Muscle of leg (tissue), 16 donors: ENCODE measurements at places on chromosomes 11 and 22. TPM values are rescaled to one million over a fixed set of nuclear protein-coding genes. Genes with fewer than 3 reads are reported as not detected.

- no peaks in the 10 kb centered on the region for H3K36me3 ChIP-seq
- no peak for DNase-seq
- no peak overlapping the region for H3K27ac ChIP-seq
- peaks cover 3% of the 10 kb centered on the region for H3K27me3 ChIP-seq
- H3K4me3 ChIP-seq: no peak overlapping the region
- H3K4me1 ChIP-seq: peaks cover 30% of the 10 kb centered on the region
Observed at GRCh38 chr11:69460540-69461257, 20.8 kb upstream of the LINC01488 start.

DNA sequence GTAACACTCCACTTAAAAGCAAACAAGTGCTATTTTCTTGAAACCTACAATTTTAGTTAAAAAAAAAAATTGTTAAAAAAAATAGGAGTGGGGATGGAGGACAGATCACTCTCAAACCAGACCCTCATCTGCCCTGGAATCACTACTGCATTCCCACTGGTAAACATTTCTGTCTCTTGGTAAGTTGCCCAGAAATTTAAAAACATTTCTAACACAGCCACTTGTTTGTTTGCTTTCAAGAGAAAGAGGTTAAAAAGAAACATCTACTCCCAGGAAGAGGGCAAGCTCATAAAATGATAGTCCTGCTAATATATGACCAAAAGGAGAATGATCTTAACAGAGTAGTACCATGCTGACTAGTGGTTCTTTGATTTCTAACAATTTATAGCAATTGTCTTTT lies 83.3 kb downstream of the SGSM3 start:
- H3K4me1 ChIP-seq: peaks cover 22% of the 10 kb centered on the region
- no peak for DNase-seq
- no peak overlapping the region for H3K27ac ChIP-seq
- H3K36me3 ChIP-seq: no peaks in the 10 kb centered on the region
- no peaks in the 10 kb centered on the region for H3K27me3 ChIP-seq
- no peak overlapping the region for H3K4me3 ChIP-seq

DNA sequence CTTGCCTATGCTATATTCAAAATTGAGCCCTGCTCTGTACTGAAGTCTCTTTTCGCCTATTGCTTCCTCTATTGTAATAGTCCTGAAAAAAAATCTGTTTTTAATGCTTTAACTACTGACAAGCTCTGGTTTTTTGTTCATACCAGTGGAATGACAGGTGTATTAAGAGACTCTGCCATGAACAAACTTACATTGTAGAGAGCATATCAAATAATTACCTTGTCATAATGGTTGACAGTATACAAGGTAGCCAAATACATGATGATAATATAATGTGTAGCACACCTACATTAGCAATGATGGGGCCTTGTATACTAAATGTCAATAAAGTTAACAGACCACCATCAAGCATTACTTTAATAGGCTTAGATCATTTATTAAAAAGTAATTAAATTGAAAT lies 175.0 kb downstream of the DYNC2H1 start:
- H3K36me3 ChIP-seq: peaks cover 6% of the 10 kb centered on the region
- H3K27me3 ChIP-seq: no peaks in the 10 kb centered on the region
- no peaks in the 10 kb centered on the region for H3K4me1 ChIP-seq
- H3K4me3 ChIP-seq: no peak overlapping the region
- DNase-seq: no peak
- H3K27ac ChIP-seq: no peak overlapping the region

DNA sequence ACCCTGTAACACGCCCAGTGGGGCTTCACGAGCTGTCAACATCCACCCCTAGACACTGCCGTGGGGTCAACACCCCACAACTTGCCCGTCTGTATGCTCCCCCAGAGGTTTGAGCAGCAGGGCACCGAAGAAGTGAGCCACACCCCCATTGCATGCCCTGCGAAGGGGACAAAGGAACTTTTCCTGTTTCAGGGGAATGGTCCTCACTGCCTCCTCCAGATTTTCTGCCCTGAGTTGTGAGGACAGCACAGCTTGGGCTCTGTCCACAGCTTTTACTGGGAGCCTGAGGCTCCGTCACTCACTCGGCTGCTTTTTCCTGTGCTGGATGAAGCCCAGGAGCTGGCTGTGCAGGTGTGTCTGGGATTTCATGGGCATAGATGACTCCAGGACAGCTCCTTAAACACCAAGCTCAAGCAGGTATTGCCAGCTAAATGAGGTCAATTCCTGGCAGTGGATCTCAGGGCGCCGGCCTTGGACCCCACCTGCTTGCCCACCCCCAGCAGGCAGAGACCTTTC lies 40.2 kb upstream of the CCDC188 start:
- H3K4me1 ChIP-seq: peaks cover 7% of the 10 kb centered on the region
- no peak overlapping the region for H3K27ac ChIP-seq
- no peak overlapping the region for H3K4me3 ChIP-seq
- H3K36me3 ChIP-seq: no peaks in the 10 kb centered on the region
- peaks cover 5% of the 10 kb centered on the region for H3K27me3 ChIP-seq

DNA sequence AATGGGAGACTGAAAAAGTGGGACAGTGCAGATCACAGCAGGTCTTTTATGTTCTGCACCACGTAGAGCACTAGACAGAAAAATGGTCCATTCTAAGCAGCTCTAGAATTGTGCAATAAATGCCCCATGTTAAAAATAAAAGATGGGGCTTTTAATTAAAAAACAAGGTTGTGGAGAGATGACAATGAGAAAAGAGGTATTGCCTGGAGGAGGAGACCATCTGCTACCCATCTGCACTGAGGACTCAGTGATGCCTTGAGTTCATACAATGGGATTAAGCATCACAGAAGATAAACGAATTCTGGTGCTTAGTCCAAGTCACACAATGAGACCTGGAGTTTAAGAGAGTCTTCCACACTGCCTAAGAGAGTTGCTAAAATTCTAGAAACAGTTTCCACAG lies 73.6 kb downstream of the PAK1 start:
- H3K27ac ChIP-seq: no peak overlapping the region
- peaks cover 10% of the 10 kb centered on the region for H3K4me1 ChIP-seq
- H3K27me3 ChIP-seq: no peaks in the 10 kb centered on the region
- H3K36me3 ChIP-seq: no peaks in the 10 kb centered on the region
- no peak overlapping the region for H3K4me3 ChIP-seq

GRCh38 chr11:57461841-57462489 lies 1.6 kb downstream of the RTN4RL2 start:
- peak overlapping the region; percentile 29 for H3K27ac ChIP-seq
- H3K27me3 ChIP-seq: peaks cover 79% of the 10 kb centered on the region
- no peaks in the 10 kb centered on the region for H3K36me3 ChIP-seq
- no peak for DNase-seq
- H3K4me1 ChIP-seq: peaks cover 77% of the 10 kb centered on the region

- H3K36me3 ChIP-seq: peaks cover 3% of the 10 kb centered on the region
- no peak overlapping the region for H3K27ac ChIP-seq
- H3K4me1 ChIP-seq: no peaks in the 10 kb centered on the region
- H3K4me3 ChIP-seq: no peak overlapping the region
- H3K27me3 ChIP-seq: no peaks in the 10 kb centered on the region
Observed at GRCh38 chr11:17991783-17992433, 20.9 kb downstream of the SERGEF start.

Gene DDX25
- total RNA-seq: 0.35 TPM

Gene DNAJB7
- not detected for total RNA-seq

DNA sequence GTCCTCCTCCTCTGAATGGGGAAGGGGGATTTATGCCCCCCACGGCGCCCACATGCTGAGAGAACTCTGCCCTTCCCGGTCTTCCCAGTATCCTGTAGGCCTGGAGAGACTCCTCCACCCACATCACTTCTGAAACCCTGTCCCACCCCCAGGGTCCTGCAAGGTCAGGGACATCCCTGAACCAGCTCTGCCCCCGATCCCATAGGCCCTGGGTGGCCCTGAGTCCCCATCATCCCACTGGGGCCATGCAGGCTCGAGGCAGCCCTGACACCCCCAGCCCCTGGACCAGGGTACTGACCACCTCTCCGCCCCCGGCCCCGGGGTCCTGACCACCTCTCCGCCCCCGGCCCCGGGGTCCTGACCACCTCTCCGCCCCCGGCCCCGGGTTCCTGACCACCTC lies 11.7 kb downstream of the B4GALNT4 start:
- no peaks in the 10 kb centered on the region for H3K27me3 ChIP-seq
- no peak overlapping the region for H3K4me3 ChIP-seq
- H3K4me1 ChIP-seq: no peaks in the 10 kb centered on the region
- no peak for DNase-seq
- no peak overlapping the region for H3K27ac ChIP-seq
- no peaks in the 10 kb centered on the region for H3K36me3 ChIP-seq

- no peak overlapping the region for H3K27ac ChIP-seq
- no peak overlapping the region for H3K4me3 ChIP-seq
- peaks cover 28% of the 10 kb centered on the region for H3K4me1 ChIP-seq
- H3K27me3 ChIP-seq: peaks cover 6% of the 10 kb centered on the region
- DNase-seq: no peak
Observed at GRCh38 chr22:46551321-46551720, 13.9 kb upstream of the CELSR1 start.

Gene MTCH2
- total RNA-seq: 51.1 TPM

Gene RGL4
- total RNA-seq: 0.13 TPM

Gene RIC8A
- 58.2 TPM for total RNA-seq

DNA sequence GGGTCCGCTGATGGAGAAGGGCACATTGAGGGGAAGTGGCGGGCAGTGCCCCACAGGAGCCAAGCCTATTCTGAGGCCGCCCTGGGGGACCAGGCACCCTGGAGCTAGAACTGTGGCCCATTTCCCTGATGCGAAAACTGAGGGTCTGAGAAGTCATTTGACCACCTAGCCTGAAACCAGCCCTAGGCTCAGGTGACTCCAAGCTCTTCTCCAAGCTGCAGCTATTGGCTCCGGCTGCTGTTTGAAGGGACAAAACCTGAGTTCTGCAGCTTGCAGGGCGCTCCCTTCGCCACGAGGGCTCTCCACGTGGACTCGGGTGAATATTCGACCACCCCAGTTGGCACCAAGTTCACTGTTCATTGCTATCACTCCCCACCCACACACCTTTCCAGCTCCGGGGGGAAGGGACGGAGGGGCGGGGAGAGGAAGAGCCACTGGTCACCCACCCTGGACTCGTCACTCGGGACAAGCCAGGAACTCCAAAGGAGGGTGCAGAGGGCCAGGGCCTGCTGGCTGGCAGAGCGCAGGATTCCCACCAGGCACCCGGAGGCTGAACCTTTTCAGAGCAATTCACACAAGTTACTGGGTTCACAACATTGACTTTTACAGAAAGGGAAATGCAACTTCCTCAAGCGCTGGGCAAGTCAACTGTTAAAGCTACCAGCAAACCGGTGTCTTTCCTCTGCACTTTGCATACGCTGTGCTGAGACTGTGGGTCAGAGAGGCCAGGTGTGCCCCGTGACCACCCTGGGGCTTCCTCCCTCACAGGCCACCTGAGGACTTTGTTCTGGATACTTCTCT lies 1.1 kb upstream of the RAC2 start:
- no peak overlapping the region for H3K27ac ChIP-seq
- peaks cover 15% of the 10 kb centered on the region for H3K27me3 ChIP-seq
- no peak for DNase-seq
- H3K36me3 ChIP-seq: no peaks in the 10 kb centered on the region

Gene GDPD5
- 12.8 TPM for total RNA-seq

DNA sequence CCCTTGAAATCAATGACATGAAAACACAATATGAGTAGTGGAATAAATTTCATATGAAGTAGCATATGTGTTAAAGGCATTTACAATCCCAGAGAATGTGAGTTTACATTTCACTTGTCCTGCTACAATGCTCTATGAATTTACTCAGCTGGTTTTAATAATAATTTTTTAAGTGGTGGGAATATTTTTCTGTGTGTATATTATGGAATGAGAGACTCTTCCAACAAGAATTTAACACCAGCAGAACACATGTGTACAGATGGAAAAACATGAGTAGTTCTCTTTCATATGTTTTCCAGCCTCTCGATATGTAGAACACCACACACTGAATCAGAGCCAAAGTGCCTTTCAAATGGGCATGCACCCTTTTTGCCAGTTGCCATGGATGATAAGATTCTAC lies 170.4 kb downstream of the MAML2 start:
- peak overlapping the region; percentile 65 for H3K27ac ChIP-seq
- H3K4me1 ChIP-seq: peaks cover 6% of the 10 kb centered on the region
- H3K27me3 ChIP-seq: peaks cover 5% of the 10 kb centered on the region
- no peak overlapping the region for H3K4me3 ChIP-seq

Gene TMPRSS6
- total RNA-seq: not detected

DNA sequence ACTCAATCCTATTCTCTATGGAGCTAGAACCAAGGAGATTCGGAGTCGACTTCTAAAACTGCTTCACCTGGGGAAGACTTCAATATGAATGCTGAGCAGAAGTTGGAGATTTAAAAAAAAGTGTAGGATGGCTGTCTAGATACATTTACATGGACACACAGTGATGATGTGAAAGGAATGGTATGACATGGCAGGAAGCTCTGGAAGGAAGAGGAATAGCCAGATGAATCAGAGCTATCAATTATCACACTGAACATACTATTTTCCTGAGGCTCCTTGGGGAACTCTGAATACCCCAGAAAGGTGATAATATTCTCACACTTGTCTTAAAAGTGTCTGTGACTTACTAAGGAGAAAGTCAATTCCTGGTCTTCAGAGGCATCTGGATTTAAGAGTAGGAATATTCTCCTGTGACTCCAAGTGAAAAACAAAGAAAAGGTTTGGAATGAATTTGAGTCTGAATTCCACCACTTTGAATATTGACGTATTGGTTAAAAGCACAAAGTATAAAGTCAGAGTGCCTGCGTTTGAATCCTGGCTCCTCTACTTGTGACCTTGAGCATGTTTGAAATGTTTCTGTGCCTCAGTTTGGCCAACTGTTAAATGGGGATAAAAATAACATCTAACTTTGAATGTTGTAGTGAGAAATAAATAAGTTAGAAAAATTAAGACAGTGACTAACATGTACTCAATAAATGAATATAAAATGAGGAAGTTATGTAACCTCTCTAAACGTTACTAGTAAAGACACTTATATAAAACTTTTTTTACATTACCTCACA lies 1.3 kb downstream of the OR52D1 start:
- no peak overlapping the region for H3K4me3 ChIP-seq
- H3K4me1 ChIP-seq: no peaks in the 10 kb centered on the region
- no peaks in the 10 kb centered on the region for H3K27me3 ChIP-seq
- no peak overlapping the region for H3K27ac ChIP-seq

Gene MYEOV
- 0.62 TPM for total RNA-seq

DNA sequence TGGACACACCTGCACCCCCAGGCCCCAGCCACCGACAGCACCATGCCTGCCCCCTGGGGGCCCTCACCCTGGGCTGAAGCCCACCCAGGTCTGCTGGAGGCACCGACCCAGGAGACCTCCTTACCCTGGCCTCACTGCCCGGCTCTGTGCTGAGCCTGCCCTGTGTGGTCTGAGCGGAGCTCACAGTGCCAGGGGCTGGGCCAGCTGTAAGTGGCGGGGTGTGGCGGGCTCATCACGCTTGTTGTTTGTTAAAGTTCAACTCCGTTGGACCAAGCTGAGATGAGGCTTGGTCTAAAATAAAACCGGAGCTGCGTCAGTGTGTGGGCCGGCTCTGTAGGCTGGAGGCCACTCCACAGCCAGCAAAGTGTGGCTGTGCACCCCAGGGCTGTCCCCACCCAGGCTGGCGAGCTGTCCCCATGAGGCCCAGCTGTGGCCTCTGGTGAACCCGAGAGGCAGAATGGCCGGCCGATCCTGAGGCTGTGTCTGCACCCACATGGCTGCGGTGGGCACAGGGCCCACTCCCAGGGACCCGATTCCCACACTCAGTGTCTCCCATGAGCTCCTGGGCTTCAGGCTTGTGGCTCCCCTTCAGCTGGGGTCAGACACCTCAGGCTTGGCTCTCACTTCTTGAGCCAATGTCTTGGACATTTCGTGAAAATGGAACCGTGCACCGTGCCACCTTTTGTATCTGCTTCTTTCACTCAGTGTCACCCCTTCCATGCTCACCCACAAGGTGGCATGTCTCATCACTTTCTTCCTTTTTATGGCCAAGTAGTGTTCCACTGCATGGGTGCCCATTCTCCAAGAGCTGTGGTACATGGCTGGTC lies 137.9 kb downstream of the CTTN start:
- H3K36me3 ChIP-seq: no peaks in the 10 kb centered on the region
- H3K27me3 ChIP-seq: peaks cover 11% of the 10 kb centered on the region
- DNase-seq: no peak
- peaks cover 10% of the 10 kb centered on the region for H3K4me1 ChIP-seq
- no peak overlapping the region for H3K27ac ChIP-seq
